SK-N-DZ (cell line): ENCODE measurements at places on chromosomes 5 and 9.

DNA sequence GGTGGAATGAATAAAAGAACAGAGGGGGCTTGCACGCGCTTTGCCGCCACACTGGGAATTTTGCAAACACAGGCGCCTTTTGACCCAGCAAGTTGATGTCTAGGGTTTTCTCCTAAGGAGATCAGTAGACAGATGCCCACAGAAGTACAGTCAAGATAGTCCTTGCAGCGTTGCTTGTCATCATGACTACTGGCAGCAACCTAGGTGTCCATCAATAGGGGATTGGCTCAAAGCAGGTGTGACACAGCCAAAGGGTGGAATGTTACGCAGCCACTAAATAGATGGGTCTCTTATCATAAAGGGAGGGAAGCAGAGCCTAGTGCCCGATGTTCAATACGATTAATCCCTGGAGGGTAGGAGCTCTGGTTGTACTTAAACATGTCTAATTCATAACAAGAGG is 63.8 kb upstream of the GGTA1 start:
- DNase-seq, result no peak

GRCh38 chr5:112735702-112736101 is 2.0 kb upstream of the APC start:
- DNase-seq, result no peak

GRCh38 chr9:14314424-14314928 is 535 bp upstream of the NFIB start:
- DNase-seq, result peak; percentile 58

- DNase-seq, result no peak
Measured at GRCh38 chr5:112308608-112309007, 110.5 kb downstream of the EPB41L4A start.

DNA sequence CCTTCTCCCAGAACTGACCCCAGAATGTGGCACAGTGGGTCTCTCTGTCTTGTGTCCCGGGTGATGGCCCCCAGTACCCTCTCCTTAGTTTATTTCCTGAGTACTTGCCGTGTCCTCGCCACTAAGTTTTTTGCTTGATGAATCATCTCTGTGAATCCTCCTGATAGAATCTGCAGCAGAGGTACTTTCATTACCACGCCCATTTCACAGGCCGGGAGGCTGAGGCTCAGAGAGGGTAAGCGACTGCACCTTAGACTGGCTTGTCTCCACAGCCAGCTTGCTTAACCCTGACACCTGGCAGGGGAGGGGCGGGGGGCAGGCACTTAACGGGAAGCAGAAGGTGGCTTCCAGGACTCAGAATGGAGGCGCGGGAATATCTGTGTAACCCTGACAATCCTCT is 7.9 kb upstream of the IER5L start:
- DNase-seq, result no peak

DNA sequence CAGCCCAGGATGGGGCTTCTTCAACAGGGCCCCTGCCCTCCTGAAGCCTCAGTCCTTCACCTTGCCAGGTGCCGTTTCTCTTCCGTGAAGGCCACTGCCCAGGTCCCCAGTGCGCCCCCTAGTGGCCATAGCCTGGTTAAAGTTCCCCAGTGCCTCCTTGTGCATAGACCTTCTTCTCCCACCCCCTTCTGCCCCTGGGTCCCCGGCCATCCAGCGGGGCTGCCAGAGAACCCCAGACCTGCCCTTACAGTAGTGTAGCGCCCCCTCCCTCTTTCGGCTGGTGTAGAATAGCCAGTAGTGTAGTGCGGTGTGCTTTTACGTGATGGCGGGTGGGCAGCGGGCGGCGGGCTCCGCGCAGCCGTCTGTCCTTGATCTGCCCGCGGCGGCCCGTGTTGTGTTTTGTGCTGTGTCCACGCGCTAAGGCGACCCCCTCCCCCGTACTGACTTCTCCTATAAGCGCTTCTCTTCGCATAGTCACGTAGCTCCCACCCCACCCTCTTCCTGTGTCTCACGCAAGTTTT is 23.6 kb downstream of the PCDHGC5 start:
- peak; percentile 42 for DNase-seq

- DNase-seq, result peak; percentile 62
Measured at GRCh38 chr5:138077064-138077696, 6.7 kb upstream of the WNT8A start.

DNA sequence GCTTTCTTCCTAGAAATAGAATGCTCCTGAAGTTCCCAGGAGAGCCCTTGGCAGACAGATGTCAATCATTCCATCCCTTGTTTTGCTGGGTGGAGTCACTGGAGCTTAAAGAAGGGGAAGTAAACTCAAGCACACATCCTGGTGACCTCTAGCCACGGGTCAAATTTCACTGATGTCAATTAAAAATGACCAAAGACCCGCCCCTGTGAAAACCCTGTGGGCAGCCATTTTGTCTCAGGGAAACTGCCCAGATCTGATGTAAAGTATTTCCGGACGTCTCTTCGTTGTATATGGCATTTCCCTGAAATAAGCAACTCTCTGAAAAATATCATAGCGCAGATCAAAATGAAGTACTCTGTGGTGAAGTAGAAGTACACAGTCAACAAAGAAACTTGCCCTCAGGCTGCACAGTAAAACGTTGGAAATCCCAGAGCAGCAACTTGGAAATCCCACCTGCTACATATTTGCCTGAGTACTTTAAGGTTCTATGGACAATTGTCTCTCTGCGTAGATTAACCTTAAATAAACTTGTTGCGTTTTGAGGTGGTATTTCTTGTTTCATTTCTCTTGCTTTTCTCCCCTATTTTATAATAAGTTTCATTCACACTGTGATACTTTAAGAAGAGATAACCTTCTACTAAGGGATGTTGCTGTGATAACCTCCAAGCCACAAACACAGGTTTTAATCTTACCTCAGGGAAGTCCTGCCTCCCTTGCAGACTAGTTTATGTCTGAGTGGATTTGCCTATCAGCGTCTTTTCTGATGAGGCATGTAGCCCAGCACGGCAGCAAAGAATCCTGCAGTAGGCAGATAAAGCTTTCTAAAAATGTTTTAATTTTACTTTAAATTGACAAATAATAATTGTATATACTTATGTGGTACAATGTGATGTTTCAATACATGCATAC is 60.9 kb upstream of the PIP5K1B start:
- DNase-seq, result no peak

DNA sequence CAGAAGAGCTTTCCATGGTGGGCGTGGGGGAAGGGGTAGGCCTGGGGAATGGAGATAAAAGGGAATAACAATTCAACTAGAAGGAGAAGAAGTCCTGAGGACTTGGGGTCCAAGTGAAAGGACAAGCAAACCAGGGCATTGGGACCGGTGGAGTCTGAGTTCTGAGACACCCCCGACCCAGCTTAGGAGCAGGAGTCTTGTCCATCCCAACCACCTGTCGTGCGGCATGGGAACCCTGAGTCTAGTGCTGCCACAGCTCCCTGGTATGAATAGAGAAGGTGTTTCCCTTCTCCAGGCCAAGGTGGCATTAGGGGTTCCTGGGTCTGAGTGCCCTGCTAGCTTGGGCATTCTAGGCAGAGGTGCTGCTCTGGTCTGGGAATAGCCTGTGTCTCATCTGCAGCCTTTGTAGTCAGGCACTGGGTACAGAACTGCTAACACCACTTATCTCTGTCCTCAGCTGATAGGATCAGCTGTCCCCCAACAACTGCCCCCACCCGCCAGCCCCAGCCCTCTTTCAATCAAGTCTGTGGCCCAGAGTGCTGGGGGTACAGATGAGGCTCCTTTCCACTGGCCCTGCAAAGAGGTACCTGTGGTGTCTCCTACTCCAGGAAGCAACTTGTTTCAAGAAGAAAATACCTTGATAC is 9.9 kb downstream of the HNRNPAB start:
- DNase-seq, result no peak

- DNase-seq, result no peak
Measured at GRCh38 chr5:163565492-163565891, 60.1 kb downstream of the MAT2B start.

DNA sequence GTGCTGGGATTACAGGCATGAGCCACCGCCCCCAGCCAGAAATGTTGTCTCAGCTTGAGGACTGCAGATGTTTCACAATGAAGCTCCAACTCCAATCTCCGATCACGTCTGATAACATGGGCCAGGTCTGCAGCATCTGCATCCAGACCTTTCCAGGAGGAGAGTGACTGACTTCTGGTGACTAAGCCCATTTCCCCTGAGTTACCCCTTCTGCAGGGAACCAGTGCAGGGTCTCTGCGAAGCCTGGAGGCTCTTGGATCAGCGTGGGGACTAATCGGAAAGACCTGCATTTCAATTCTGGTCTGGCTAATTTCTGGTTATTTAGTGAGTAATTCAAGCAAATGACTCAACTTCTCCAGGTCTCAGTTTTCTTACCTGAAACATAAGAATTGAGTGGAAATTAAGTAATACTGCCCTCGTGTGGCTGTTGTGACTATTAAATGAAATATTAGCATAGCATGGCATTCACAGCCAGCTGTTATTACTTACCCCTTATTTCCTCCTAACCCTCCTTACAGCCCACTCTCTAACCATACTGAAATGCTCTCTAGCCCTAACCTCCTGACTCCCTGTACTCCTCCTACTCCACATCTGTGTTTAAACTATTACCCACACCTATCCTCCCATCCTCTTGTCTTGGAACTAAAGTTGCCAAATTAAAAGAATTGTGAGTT is 2.2 kb upstream of the GNPDA1 start:
- peak; percentile 56 for DNase-seq

DNA sequence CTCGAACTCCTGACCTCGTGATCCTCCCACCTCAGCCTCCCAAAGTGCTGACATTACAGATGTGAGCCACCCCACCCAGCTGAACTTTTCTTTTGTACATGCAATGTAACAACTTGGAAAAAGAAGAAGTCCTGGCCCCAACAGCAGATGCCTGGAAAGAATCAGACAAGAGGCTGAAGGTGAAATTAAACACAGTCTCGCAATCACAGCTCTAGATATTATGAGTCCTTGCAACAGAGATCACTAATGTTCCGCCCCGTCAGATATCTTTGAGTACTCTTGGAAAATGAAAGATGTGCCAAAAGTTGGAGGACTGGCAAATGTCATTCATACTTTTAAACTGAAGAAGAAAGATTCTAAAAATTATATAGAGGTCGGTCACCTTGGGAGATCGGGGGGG is 254.3 kb downstream of the GLIS3 start:
- no peak for DNase-seq

GRCh38 chr9:111475195-111475594 is 9.0 kb downstream of the ECPAS start:
- DNase-seq, result no peak

DNA sequence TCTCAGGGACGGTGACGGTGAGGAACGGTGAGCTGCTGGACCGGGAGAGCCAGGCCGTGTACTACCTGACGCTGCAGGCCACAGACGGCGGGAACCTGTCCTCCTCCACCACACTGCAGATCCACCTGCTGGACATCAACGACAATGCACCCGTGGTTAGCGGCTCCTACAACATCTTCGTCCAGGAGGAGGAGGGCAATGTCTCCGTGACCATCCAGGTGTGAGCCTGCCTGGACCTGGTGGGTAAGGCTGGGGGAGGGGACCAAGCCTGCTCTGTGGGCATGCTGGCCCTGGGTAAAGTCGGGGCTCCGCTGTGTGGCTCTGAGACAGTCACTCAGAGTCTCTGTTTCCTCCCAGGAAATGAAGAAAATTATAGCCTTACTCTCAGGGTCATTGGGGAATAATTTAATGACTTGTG is 29.3 kb downstream of the CDHR2 start:
- peak; percentile 80 for DNase-seq

DNA sequence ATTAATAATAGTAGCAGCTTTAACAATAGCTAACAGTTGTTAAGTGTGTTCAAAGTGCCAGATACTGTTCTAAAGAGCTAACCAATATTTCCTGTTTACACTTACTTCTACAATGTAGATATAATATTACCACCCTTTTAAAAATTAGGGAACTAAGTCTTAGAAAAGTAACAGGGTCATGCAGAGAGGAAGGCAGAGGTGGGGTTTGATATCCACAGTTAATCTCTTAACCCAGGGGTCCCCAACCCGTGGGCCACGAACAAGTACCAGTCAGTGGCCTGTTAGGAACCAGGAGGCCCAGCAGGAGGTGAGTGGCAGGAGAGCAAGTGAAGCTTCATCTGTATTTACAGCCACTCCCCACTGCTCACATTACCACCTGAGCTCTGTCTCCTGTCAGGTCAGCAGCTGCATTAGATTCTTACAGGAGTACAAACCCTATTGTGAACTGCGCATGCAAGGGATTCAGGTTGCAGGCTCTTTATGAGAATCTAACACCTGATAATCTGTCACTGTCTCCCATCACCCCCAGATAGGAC is 89.1 kb downstream of the ACTL7B start:
- DNase-seq, result no peak

GRCh38 chr5:62600560-62601252 is 22.1 kb downstream of the LRRC70 start:
- DNase-seq, result no peak

DNA sequence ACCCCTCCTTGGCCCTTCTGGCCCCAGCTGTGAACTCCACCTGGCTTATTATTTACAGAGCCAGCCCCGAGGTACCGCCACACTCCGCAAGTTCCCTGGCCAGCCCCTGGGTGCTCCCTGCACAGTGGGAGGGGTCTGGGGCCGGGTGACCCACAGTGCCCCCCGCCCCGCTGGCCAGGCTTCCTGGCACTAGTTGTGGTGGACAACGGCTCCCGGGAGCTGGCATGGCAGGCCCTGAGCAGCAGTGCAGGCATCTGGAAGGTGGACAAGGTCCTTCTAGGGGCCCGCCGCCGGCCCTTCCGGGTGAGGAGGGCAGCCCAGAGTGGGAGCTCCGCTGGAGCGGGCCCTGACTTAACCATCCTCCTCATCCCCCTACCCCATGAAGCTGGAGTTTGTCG is 3.9 kb downstream of the MAMDC4 start:
- DNase-seq, result no peak

GRCh38 chr5:181191526-181192336 is 13.3 kb downstream of the TRIM7 start:
- DNase-seq, result peak; percentile 94

GRCh38 chr9:119844431-119844830 is 475.2 kb upstream of the BRINP1 start:
- no peak for DNase-seq

DNA sequence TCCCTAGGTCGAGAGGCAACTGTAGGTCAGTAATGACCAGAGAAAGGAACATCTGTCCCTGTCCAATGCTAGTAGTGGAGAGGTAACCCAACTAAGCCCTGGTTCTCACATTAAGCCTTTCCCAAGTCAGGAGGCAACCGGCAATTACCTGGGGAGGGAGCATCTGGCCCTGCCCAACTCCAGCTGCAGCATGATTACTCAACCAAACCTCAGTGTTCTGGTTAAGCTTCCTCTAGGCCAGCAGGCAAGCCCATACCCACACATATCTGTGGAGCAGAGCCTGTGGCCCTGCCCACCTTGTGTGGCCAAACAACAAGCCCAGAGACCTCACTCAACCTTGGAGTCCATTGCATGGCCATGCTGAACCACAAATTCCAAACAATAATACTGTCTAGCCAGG is 220.8 kb upstream of the SLC24A2 start:
- DNase-seq, result no peak
